KG1 (cell line): ENCODE measurements at places on chromosomes 2 and 18.

- DNase-seq: no peak
Measured at GRCh38 chr18:27007880-27008279, 142.4 kb upstream of the AQP4 start.

GRCh38 chr18:31044926-31045325, 2.4 kb upstream of the DSC3 start:
- DNase-seq: no peak

GRCh38 chr2:173652767-173653431, 298.2 kb downstream of the CDCA7 start:
- no peak for DNase-seq

DNA sequence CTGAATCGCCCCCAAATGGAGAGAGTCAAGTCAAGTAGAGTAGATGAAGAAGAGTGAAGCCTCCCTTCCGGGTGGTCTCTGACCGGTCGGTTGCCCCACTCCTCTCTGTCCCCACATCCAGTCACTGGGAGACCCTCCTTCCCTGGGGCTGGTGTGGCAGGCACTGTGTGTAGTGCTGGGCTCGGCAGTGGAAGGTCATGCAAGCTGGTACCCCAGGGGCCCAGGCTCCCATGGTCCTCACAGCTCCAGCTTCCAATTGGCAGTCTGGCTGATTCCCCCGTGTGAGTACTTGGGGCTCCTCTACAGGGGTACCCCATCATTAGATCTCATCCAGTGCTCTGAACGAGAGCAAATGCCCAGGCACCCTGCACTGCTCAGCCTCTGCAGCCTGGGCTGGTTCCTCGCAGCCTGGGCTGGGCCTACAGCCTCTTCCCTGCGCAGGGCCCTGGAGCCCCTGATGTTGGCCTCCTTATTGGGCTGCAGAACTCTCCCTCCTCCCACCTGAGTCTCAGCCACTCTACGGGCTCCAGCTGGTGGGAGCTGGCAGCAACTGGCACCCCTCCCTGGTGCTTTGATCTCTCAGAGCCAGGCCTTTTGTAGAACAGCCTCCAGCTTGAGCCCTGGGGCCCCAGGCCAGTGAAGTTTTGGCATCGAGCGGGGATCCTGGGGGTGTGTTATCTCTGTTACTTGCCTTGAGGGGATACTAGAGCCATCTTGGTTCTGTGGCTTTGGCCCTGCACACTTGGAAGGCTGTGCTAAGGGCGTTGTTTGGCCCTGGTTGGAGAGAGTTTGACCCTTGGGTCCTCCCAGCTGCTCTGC, 187.8 kb upstream of the HDAC4 start:
- no peak for DNase-seq

GRCh38 chr2:128095201-128095600, 4.2 kb downstream of the UGGT1 start:
- no peak for DNase-seq

GRCh38 chr2:187554011-187554703, at the start of gene TFPI:
Gene TFPI (minus strand): TSS chr2:187554435. CDS start chr2:187503768, 50,667 bp downstream.
- peak; percentile 63 for DNase-seq

DNA sequence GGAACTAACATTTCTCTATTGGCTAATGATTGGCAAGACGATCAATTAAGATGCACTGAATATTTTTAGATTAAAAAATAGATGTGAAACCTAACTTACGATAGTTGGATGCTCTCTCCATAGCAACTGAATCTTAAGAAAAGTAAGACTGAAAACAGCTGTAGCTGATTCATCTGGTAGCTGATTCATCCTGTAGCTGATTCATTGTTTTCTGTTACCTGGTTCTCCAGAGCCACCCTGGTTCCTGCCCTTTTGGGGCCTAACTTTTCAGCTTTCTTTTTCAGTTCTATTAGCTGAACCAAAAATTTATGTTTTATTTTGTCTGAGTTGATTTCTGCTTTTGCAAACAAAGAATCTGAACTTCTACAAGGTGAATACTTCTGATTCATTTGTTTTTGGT, 22.7 kb upstream of the SPR start:
- no peak for DNase-seq

GRCh38 chr2:20606198-20606597, 44.7 kb downstream of the HS1BP3 start:
- DNase-seq: no peak

GRCh38 chr2:35246702-35247101, 1108.9 kb upstream of the CRIM1 start:
- no peak for DNase-seq

DNA sequence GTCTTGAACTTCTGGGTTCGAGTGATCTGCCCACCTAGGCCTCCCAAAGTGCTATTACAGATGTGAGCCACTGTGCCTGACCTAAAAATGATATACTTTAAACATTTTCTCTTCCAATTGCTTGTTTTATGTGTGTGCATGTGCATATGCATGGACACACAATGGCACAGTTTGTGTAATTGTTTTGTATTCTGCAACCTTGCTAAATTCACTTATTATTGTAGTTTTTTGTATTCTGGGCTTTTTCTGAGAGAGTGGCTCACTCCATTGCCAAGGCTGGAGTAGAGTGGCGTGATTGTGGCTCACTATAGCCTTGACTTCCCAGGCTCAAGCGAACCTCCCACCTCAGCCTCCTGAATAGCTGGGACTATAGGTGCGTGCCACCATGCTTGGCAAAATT, 8.1 kb downstream of the HAT1 start:
- no peak for DNase-seq

DNA sequence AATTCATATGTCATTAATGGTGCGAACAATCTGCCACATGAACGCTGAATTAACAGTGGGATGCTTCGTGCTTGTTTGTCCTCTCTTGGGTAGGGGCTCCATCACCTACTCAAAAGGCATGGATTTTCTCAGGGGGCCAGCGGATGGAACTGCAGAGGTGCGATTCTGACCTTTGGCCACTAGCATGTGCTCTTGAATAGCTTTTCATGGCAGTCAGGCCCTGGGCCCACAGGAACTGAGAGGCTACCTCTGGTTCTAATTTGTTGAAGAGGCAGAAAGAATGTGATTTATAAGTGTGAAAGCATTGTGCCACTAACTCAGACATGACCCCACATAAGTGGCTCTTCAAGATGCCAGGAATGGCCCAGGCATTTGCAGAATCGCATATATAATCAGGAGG, 283.2 kb downstream of the INSIG2 start:
- DNase-seq: no peak

- no peak for DNase-seq
Measured at GRCh38 chr2:169895294-169895985, 68.2 kb downstream of the UBR3 start.

DNA sequence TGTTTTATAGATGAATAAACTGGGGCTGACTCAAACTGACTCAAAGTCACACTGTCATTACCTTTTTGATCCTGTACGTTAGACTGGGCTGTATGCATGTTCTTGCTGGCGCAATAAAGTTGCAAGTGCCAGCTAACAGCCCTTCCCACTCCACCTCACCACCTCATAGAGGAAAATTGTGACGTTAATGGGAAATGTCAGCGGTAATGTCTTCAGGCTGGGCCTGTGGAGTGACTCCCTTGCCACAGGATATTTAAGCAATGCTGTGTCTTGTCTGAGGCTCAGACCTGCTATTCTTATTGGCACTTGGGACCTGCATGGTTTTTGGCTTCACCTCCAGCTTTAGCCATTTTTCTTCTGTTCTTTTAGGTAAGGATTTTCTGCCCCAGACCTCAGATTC, 25.2 kb upstream of the CASP10 start:
- no peak for DNase-seq

DNA sequence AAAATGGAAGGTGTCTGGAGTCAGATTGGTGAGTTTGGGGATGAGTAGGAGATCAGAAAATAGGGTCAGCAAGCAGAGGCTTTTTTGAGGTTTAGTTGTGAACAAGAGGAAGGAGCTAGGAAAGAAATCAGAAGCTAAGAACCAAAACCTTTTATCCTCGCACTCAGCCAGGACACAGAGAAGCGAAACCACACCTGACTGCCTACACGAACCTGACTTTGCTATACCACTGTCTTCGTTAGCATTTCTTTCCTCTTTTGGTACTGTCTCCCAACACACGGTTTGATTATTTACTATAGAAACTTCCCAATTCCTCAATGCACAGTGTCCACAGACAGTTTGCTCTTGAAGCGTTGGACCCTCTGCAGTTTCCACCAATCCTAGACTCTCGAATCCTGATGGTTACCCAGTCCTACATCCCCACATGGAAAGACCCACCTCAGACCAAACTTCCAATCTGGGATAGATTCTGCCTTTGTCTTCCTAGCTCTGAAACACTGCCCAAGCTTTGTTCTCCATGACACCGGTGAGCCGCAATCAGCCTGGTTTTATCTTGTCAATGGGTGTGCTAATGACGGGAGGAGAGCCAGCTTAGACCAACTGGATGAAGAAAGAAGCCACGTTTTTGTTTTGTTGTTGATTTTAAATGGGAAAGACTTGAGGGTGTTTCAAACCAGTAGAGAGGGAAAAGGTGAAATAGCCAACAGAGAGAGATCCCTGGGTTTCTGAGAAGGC, 137.4 kb downstream of the CABLES1 start:
- no peak for DNase-seq

- no peak for DNase-seq
Measured at GRCh38 chr2:112343827-112344585, 68.6 kb downstream of the ZC3H6 start.

GRCh38 chr2:134370655-134371445, 117.0 kb downstream of the MGAT5 start:
- no peak for DNase-seq

- no peak for DNase-seq
Measured at GRCh38 chr18:67951137-67951536, 434.6 kb upstream of the DSEL start.

GRCh38 chr2:230774348-230774951, 61.8 kb downstream of the CAB39 start:
- no peak for DNase-seq

GRCh38 chr2:218895326-218895725, 14.7 kb downstream of the WNT10A start:
- DNase-seq: no peak

- DNase-seq: no peak
Measured at GRCh38 chr2:30179536-30179935, 32.7 kb downstream of the YPEL5 start.

- no peak for DNase-seq
Measured at GRCh38 chr2:9401059-9401547, 22.2 kb downstream of the ITGB1BP1 start.

- DNase-seq: no peak
Measured at GRCh38 chr2:32274289-32274688, 3.4 kb upstream of the YIPF4 start.

DNA sequence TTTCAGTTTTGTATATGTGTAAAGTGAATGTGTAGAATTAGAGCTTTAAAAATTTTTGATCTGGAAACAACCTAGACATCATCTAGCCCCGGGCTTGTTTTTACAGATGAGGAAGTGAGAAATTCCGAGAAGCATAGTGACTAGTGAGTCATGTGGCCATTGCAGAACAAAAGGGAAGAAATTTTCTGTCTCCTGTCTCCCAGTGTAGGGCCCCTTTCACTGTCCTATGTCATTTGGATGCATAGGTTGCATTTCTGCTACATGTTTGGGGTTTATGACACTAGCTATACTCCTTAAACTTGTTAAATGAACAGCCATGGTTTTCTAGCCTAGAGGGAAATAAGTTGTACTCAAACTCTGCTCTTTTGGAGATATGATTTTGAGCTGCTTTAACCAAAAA, 84.6 kb downstream of the PLCL1 start:
- DNase-seq: peak; percentile 27

DNA sequence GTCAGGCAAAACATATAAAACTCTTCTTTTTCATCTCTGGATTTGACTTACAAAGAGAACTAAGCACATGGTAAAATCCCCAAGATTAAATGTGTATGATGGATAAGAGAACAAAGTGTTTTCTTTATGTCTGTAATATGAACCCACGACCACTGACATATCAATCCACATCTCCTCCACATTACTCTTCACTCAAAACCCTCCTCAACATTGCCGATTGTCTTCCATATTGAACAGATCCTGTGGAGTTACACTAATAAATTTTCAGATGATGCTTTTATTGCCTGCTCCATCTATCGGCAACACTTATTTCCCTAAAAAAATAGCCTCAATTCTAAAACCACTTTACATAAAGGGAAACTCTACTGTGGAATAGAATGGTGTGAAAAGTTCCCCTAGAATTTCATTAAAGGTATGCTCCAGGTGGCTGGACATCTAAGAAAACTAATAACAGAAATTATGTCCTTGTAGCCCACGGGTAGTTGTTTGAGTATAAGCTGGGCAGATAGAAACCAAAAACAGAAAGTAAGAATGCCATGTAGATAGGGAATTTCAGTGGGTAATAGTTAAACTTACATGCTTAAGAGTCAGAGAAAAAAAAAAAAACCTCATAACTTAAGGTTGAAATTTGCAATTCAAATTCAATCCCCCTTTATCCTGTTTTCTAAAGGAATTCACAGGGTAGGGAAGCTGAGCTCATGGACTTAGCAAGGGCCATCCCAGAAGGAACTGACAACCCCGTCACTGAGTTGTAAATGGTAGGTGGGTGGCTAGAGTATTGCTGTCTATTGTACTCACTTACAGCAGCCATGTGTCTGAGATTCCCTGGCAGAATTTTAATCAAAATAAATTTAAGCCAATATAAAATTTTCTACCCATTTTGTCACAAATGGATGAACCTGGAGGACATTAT, 305.4 kb upstream of the LYPD1 start:
- DNase-seq: no peak

DNA sequence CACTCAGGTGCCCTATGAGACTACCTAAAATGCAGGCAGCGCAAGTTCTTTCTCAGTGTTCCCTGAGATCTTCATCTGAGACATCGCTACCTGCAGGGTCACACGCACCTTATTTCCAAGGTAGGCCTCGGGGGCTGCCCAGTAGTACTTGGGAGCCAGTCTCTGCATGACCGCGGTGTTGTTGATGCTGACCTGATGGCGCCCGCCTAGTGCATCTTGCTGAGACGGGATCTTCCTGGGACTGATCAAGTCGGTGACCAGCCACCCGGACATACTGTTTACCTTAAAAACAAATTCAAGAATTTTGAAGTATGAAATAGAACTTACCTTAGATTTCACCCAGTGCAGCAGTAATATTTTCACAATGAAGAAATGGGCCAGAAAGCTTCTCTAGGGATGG, 80.1 kb downstream of the LAMA1 start:
- no peak for DNase-seq

DNA sequence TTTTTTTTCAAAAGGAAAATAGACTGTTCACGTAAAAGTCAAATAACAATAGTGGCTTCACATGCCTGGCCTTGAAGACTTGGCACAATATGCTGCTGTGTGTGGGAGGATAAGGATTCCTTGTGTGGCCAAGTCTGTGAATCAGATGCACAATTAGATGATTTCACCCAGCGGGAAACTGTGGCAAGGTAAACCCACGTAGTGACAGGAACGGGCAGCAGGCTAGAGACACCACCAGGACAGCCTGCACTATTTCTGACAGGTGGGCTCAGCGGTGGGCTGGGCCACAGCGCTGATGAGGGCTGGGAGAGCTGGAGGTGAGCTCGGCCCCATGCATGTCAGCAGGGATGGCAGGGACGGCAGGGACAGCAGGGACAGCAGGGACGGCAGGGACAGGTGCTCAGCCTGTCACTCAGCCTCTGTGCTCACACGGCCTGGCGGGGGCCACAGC, 21.6 kb downstream of the SNORC start:
- no peak for DNase-seq

GRCh38 chr18:74252039-74252395, 39.7 kb downstream of the CYB5A start:
- no peak for DNase-seq
